Stimulated activated CD8-positive, alpha-beta memory T cell treated with anti-CD3 and anti-CD28 coated beads, Interleukin-4, amount 100 ng/mL, for 1 hour (primary cell): ENCODE measurements at places on chromosomes 5 and 9.

DNA sequence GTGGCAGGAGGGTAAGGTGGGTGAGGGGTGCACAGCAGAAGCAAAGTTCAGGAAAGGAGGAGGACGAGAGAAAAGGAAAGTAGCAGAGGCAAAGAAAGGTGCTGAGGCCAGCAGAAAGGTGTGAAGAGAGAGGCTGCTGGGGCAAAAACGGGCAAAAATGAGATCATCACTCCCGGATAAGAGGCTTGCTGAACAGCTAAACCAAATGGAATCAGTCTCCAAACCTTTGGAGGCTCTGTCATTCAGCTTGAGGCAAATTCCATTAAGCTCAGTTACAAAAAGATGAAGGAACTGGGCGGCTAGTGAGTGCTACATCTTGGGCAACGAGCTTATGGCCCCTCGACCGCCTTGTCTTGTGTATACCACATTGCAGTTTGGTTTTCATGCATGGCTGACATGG lies 136.4 kb downstream of the FSTL4 start:
- DNase-seq: no peak

DNA sequence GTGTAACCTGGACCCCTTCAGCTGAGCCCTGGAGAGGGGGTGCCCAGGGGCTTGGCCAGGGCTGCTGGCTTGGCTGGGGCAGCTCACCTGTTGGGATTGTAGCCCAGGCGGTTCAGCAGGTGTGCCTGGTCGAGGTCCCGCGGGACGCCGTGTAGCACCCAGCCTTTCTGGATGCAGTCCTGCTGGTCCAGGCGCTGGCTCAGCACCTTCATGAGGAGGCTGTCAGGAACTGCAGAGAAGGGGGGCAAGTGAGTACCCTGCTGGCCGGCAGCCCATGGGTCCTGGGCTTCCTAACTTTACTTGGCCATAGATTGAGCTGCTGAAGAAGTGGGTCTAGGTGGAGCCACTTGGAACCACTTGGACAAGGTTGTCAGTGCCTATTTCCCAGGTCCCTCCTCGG lies 85.5 kb downstream of the AK8 start:
- no peak for DNase-seq

- no peak for DNase-seq
These were observed 38.5 kb downstream of the TLE1 start for GRCh38 chr9:81650586-81651515.

GRCh38 chr5:56346741-56347535 lies 113.8 kb upstream of the ANKRD55 start:
- DNase-seq: no peak

- no peak for DNase-seq
These were observed 54.1 kb downstream of the PRRC1 start for GRCh38 chr5:127571314-127572131.

DNA sequence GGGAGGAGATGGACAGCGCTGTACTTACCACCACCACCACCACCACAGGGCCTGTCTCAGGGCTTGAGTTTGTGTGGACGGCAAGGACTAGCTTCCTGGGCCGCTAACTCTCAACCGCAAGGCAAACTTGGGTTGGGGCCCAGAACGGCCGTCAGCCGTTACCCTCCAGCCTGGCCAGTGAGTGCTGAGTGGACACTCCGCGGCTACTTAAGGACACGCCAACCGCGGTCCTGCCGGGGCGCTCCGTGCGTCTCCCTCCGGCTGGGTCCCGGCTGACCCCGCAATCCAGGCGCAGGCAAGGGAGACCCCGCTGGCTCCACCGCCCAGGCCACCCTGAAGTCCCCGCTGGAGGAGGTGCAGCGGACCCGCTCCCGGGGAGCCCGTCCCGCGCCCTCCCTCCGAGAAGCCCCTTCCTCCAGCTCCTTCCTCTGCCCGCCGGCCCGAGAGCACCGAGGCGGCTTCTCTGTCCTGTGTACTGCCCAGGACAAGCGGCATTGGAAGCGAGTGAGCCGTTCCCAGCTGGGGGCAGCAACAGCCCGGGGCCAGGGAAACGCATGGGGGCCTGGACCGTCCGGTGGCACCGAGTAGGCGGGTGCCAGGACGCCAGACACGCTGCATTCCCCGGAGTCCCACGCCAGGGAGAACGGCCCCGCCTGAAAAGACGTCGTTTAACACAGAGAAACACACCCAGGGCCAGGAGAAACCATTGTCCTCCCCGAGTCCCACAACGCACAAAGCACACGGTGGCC lies 46.6 kb downstream of the HABP4 start:
- DNase-seq: no peak

DNA sequence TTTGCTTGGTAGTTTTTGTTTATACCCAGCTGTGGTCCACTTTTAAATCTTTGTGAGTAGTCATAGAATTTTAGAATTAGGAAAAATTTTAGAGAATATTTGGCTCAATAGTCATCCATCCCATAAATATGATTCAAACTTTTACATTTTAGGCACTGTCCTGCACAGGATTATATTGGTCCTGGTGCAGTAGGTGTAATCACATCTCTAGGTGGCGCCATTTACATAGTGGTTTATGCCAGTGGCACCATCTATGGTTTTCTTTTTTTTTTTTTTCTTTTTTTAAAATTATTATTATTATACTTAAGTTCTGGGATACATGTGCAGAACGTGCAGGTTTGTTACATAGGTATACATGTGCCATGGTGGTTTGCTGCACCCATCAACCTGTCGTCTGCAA lies 260.7 kb upstream of the KCNN2 start:
- no peak for DNase-seq

DNA sequence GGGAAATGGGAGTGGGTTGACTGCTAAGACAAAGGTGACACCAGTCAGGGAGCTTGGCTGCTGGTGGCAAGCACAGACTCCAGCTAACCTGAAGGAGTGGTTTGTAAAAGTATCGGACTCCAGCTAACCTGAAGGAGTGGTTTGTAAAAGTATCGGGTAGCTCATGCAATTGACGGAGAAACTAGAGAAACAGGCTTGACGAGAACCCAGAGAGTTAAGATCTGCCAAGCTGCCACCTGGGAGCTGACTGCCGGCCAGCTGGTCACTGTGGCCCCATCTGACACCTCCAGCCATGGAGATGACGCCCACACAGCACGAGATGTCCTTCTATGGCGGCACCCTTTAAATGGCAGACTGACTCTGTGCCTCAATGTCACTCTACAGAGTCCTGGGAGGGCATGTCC lies 28.3 kb upstream of the CRB2 start:
- no peak for DNase-seq

GRCh38 chr9:10661376-10661775 lies 48.6 kb upstream of the PTPRD start:
- no peak for DNase-seq

- no peak for DNase-seq
These were observed 7.0 kb downstream of the NR3C1 start for GRCh38 chr5:143396353-143396940.

DNA sequence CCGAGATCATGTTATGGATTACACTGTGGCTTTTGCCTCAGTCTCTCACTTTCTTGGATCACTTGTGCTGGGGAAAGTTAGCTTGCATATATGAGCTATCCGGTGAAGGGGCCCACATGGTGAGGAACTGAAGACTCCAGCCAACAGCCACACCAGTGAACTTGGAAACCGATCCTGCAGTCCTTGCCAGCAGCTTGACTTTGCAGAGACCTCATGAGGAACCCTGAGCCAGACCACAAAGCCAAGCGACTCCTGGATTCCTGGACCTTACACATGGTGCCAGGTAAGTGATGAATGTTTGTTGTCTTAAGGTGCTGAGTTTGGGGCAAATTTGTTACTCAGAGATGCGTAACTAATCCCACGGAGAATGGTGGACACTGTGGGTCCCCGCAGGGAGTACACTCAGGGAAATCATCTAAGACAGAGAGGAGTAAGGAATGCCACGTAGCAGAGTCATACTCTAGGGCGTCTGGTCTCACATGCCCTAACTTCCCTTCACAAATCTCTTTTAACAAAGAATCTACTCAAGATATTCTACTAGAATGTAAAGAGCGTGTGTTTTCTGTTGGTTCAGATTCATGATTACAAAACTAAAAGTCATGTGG lies 76.5 kb upstream of the PJA2 start:
- DNase-seq: no peak

GRCh38 chr9:101486693-101487442 lies 46.8 kb upstream of the RNF20 start:
- no peak for DNase-seq

GRCh38 chr5:170469414-170469813 lies 34.4 kb upstream of the KCNIP1 start:
- no peak for DNase-seq

DNA sequence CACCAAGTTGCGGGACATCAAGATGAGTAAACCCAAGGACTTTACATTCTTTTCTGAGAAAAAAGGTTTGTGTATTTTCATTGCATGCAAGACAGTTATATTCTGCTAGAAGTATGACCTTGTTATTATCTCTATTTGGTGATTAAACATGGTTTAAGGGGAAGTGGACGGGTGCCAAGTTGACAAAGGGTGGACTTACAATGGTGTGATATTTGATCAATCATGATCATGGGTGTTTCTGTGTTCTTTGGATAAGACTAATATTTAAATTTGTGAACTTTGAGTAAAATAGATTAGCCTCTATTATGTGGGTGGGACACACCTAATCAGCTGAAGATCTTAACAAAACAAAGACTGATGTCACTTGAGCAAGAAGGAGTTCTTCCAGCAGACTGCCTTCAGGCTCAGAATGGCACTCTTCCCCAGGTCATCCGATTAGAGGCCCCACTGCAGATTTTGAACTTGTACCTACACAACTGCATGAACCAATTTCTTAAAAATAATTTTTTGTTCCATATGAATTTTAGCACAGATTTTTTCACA lies 782.9 kb downstream of the CDH12 start:
- DNase-seq: no peak

DNA sequence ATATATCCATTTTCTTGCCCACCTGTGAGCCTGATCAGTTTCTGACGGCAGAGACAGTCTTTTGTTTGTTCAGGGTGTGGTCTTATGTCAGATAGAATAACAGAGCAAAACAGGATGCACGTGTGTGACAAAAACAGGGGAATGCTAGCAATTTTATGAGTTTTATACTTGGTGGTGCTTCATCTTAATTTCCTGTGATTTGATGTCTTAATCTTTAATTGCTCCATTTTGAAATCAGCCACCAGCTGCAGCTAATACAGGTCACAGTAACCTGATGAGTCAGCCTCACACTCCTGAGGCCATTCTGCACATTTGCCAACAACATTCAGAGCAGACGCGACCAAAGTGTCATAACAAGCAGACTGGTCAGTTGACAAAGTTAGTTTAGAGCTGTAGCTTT lies 42.3 kb upstream of the JMY start:
- no peak for DNase-seq

- no peak for DNase-seq
These were observed 100.7 kb upstream of the ERBIN start for GRCh38 chr5:65825408-65826328.

GRCh38 chr9:23682352-23682751 lies 143.7 kb downstream of the ELAVL2 start:
- no peak for DNase-seq

GRCh38 chr5:56814361-56814962 lies 887 bp upstream of the MAP3K1 start:
- no peak for DNase-seq

DNA sequence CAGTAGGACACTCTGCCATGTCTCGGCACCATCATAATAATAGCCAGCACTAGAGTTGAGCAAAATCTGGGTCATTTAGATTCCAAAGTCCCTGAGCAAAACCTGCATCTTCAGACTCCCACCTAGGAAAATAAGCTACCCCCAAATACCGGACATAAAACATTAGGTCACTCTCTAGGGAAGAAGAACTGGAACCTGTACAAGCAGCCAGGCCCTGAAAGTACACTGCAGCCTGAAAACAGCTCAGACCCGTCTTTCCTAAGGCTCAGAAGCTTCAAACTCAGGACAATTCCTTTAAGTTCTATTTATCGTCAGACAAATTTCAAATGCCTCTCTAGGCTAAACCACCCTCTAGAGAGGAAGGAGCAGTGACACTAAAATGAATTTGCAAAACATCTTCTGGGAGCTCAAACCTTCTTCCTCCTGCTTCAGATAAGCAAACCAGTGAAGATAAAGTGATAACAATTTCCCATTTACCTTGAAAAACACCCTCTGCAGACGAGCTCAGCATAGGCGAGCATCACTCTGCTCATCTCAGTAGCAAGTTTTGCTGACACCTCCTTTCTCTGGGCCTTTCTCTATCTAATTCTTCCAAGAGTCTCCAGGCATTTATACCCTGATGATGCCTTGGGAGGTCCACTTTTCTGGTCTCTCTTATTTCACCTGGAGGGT lies 34.0 kb downstream of the ADAM19 start:
- no peak for DNase-seq

- no peak for DNase-seq
These were observed 196.4 kb downstream of the SEMA6A start for GRCh38 chr5:116378007-116378776.

- no peak for DNase-seq
These were observed 35.6 kb downstream of the PAM start for GRCh38 chr5:102790748-102791147.

GRCh38 chr5:171128136-171128535 lies 180.9 kb upstream of the TLX3 start:
- no peak for DNase-seq

GRCh38 chr9:38017149-38017884 lies 51.7 kb downstream of the SHB start:
- no peak for DNase-seq

GRCh38 chr9:97367729-97368128 lies 44.2 kb upstream of the TDRD7 start:
- DNase-seq: no peak

- no peak for DNase-seq
These were observed 51.0 kb downstream of the IARS1 start for GRCh38 chr9:92242260-92243136.

DNA sequence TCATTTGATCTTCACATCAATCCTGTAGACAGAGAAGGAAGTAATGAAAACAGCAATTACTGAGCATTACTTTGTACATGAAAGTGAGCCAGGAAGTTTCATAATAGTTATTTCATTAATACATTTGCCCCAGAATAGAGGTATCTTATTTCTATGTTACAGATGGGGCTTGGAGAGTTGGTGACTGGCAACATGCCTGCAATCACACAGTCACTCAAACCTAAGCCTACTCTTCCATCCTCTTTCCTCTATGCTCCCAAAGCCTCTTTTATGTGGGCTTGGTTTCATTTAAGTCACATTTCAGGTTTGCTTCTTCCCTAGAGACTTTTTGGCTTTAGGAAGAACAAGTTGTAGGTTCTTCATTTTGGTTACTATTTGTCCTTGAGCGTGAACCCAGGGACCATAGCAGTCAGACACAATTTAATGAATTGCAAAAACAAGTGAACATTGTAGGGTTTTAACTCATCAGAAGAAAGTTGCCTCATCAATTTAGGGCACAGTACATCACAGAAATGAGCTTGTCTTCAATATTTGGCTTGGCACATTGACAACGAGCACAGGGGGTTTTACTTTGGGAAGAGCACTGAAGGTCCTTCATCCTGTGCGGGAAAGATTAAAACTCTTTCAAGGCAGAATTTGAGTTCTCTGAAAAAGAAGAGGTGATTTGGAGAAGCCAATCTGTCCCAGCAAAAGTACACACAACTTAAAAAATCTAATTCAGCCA lies 381.1 kb downstream of the TMEM38B start:
- no peak for DNase-seq

GRCh38 chr9:22208846-22209585 lies 199.9 kb upstream of the CDKN2B start:
- DNase-seq: no peak

- no peak for DNase-seq
These were observed 31.2 kb upstream of the RNU6ATAC start for GRCh38 chr9:134195558-134195957.

- DNase-seq: no peak
These were observed 255.1 kb upstream of the TRIM32 start for GRCh38 chr9:116432051-116432450.
